ENCODE measurements at places on chromosomes 12 and 14.

DNA sequence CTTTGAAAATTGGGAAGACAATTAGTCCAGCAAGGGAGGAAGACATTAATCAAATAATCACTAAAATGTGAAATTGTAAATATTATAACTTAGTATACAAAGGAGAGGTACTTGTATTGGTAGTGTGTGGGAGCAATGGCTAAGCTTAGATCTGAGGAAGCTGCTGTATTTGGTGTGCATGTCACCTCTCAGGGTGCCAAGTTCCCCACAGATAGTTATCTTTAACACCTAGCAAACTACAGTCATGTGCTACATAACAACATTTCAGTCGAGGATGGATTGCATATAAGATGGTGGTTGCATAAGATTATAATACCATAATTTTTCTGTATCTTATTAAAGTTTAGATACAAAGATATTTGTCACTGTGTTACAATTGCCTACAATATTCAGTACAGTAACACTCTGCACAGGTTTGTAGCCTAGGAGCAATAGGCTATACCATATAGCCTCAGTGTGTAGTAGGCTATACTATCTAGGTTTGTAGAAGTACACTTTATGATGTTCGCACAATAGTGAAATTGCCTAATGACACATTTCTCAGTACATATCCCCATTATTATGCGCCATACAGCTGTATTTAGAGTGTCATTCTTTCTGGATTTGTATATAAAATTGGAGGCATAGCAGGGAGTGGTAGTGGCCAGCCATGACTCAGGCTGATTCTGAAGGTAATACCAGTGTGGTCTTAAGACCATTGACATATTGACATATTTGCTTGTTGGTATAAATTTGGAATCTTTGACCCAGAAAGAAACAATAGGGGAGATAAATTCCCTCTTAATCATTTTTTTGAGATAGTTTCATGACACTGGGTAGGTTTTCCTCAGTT, 55.8 kb downstream of the RAD51B start:
- DNase-seq, result no peak

GRCh38 chr14:32343926-32344430, 14.9 kb downstream of the AKAP6 start:
- DNase-seq, result no peak

- no peak for DNase-seq
These were observed 18.0 kb downstream of the NIN start for GRCh38 chr14:50812856-50813543.

DNA sequence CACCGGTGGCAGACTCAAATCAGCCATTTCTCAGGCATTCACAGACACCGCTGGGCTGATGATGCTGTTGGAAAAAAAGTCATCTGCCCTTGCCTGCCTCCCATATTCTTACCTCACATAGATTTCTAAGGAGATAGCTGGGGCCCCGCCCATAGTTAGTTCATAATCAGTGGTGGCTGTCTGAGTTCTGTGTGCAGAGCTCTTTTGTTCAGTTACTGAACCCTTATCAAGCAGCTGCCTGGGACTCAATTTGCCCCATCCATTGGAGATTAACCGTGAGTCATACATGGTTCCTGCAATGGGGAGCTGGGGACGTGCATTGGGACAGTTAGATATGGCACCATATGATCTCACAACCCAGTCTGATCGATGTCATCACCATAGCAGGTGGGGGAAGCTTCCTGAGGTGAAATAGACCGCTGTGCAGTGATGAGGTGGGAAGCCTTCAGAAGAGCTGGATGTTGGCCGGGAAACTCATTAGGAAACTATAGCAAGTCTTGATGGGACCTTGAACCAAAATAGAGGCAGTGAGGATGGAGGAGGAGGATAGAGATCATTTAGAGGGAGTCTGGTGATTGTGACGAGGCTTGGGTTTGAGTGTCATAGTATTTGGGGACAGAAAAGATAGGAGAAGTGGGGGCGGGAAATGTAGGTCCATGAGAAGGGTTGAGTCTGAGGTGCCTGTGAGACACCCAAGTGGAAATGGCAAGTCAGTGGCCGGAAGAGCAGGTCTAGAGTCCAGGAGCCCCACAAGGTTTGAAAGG, 147.8 kb downstream of the GCH1 start:
- no peak for DNase-seq

GRCh38 chr12:88562151-88562550, 18.1 kb downstream of the KITLG start:
- DNase-seq, result no peak

- no peak for DNase-seq
These were observed 345.8 kb downstream of the CCDC91 start for GRCh38 chr12:28536088-28536487.

GRCh38 chr14:44712024-44712815, 205.1 kb upstream of the FSCB start:
- DNase-seq, result no peak

GRCh38 chr12:62214846-62215245, 45.4 kb upstream of the USP15 start:
- DNase-seq, result no peak

GRCh38 chr12:27896419-27896990, 76.0 kb downstream of the PTHLH start:
- no peak for DNase-seq

DNA sequence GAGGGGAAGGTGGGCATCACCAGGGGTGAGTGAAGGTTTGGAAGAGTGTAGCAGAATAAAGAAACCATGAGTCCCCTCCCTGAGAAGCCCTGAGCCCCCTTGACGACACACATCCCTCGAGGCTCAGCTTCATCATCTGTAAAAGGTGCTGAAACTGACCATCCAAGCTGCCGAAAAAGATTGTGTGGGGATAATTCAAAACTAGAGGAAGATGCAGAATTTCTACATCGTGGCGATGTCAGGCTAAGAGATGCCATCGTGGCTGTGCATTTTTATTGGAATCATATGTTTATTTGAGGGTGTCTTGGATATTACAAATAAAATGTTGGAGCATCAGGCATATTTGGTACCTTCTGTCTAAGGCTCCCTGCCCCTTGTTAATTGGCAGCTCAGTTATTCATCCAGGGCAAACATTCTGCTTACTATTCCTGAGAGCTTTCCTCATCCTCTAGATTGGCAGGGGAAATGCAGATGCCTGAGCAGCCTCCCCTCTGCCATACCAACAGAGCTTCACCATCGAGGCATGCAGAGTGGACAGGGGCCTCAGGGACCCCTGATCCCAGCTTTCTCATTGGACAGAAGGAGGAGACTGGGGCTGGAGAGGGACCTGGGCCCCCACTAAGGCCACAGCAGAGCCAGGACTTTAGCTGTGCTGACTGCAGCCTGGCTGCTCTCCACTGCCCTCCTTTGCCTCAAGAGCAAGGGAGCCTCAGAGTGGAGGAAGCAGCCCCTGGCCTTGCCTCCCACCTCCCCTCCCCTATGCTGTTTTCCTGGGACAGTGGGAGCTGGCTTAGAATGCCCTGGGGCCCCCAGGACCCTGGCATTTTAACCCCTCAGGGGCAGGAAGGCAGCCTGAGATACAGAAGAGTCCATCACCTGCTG, 7.0 kb downstream of the SERPINA1 start:
- no peak for DNase-seq

DNA sequence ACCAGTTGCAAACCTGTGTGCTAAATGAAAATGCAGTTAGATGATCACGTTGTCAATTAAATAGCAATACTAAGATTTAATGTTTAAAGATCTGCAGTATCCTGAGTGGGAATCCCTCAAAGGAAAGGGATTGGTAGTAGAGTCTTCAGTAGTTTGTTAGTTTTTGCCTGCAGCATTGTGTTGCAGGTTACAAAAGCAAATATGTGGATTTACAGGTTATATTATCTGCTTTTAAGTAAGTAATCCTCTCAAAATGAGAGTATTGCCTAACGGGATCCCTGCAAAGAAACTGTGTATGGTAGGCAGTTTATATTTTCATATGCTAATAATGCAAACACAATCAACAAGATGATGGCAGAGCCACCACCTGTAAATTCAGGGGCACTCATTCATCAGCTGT, 72.2 kb upstream of the OSBPL8 start:
- DNase-seq, result peak; percentile 18

DNA sequence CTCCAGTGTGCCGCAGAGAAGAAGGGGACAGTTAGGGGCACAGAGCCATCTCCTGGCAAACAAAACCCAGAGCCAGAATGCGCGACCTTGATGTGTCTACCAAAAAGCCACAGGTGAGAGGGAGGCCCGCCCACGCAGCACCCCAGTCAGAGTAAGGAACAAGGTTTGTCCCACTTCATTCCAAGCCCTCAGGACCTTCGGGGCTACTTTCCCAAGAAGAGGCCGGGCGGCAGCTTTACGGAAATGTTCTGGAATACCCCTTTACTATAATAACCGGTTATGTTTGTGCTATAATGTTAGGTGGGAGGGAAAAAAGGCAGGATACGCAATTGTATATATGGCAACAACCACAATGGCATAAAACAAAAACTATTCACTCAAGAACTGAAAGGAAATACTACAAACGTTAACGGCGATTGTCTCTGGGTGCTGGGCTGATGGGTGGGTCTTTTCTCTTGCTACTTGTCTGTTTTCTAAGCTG, 12.3 kb downstream of the CCDC88C start:
- no peak for DNase-seq

GRCh38 chr12:109995686-109996482, at the start of gene GIT2:
TSS of gene GIT2 (minus strand) at chr12:109996368. CDS start at chr12:109996224, 144 bp downstream.
- peak; percentile 96 for DNase-seq

GRCh38 chr14:52265253-52265652, 2.2 kb upstream of the PTGDR start:
- no peak for DNase-seq

GRCh38 chr12:69108037-69108436, 131.3 kb upstream of the CPSF6 start:
- DNase-seq, result no peak

DNA sequence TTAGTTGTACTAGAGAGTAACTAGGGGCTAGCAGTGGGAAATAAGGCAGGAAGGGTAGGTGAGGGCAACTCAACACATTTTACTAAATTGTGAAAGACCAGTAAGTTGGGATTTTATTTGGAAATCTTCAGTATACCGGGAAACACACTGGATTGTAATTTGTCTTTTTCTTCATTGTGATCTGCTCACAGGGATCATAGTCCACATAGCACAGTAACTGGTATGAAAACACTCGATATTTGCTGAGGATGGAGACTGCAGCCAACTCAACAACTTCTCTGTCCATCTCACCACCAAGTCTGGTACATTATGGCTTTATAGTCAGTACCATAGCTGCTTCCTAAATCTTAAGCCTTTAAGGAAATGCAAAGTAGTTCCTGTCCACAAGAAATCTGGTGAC, 2.5 kb downstream of the SLIRP start:
- DNase-seq, result no peak

- DNase-seq, result no peak
These were observed 5.8 kb upstream of the BEGAIN start for GRCh38 chr14:100592972-100593371.

DNA sequence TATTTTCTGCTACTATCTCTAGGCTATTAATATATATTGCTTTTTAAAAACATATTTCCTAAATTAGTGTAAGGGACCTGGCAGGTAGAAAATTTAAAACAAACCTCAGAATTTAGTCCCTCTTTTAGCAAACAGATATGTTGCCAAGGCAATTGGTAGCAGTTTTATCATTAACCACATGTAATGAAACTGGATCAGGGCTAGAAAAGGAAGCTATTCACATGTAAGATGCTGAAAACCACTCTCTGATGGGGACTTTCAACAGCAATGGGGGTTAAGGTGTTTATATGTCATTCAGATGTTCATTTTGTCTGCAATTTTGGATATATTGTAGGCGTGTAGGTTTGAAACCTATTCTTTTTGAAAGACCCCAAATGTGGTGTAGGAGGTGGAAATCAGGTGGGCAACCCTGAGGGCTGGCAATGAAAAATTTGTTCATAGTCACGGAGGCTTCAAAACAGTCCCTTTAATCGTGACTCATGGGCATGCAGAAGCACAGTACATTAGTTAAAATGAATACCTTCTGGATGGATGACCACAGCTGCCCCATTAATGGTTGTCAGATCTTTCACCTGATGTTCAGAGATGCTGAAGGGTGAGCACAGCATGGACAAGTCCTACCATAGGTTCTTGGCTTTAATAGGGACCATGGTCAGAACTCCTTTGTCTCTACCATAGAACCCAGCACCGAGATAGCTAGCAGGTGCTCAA, 5.9 kb upstream of the PKP2 start:
- DNase-seq, result no peak

GRCh38 chr14:59274991-59275391, 86.5 kb downstream of the DAAM1 start:
- DNase-seq, result no peak

- DNase-seq, result no peak
These were observed 77.1 kb downstream of the RASSF9 start for GRCh38 chr12:85759091-85759490.

DNA sequence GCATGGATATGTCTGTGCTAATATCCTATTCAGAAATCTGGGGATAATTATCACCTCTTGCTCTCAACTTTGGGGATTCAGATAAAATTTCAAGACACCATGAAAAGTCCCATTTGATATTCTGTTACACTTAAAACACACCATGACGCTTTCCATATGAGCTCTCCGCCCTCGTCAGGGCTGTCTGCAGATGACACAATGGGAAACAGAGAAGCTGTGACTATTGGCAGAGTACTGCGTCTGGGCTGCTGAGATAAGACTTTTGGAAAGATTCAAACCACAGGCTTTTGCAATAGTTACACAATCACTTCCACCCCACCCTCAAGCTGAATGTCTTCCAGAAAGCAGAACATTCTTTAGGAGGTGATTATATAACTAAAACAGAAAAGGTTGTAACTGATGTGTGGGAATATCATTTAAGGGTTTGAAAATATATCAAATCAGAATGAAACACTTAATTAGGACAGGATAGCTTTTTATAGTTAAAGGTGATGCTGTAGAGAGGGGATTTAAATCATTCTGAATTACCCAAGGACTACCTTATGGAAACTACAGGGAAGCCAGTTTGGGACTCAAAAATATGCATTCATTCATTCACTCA, 75.3 kb upstream of the TMPO start:
- no peak for DNase-seq

DNA sequence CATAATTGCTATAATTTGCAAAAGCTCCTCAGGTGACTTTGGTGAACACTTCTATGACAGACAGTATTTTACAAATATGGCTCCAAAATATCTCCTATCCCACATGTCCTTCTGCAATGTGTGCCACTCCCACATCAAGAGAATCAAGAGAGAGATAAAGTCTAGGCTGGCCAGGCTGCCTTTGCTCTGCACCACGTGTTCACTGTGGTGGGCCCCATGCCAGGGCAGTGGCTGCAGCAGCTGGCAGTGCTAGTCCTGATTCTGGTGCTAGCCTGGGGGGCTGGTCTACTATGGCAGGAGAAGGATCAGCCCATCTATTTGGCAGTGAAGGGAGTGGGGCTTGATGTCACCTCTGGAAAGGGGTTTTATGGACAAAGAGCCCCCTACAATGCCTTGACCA, 86.3 kb downstream of the DRAM1 start:
- DNase-seq, result no peak

DNA sequence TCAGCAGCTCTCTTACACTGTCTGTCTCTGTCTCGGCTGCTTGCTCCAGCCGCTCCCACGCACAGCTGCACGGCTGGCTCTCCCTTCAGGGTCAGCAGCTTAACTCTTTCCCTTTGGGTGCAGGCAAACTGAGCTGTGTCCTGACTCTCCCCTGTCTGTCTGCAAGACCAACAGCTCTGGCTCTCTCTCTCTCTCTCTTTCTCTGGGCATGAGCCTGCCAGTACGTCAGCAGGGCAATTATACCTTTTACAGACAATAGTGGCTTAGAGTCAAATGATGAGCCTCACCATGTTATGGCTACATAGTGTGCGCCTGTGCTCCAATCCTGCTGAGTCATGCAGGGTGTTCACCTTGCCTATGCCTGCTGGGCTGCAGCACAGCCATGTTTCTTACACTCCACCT, 120.5 kb upstream of the DDHD1 start:
- DNase-seq, result no peak

- no peak for DNase-seq
These were observed 103.3 kb downstream of the RBM19 start for GRCh38 chr12:113862590-113863454.

GRCh38 chr14:29536886-29537511, 390.6 kb downstream of the PRKD1 start:
- peak; percentile 19 for DNase-seq

Data from NCI-H526 (cell line).